ENCODE measurements at places on chromosomes 7 and 10.

GRCh38 chr10:125160856-125161706, 718 bp upstream of the CTBP2 start:
- DNase-seq = peak; percentile 82

DNA sequence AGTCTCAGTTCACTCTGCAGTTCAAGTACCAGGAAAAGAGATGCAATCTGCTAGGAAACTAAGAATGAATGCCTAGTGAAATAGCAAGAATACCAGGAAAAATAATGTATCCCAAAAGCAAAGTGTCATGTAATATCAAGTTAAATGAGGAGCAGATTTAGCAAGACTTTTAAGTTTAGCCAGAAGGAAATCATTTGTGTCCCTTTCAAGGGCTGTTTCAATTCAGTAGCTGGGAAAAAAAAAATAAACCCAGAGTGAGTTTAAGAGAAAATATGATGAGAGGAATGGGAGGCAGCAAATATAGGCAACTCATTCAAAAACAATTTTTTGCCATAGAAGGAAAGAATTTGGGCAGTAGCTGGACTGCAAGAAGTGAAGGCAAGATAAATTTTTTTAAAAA, 135.8 kb downstream of the DGKB start:
- no peak for DNase-seq

GRCh38 chr10:22338185-22338900, 7.0 kb upstream of the SPAG6 start:
- no peak for DNase-seq

GRCh38 chr10:26879744-26880143, 19.0 kb upstream of the ABI1 start:
- DNase-seq = no peak

- DNase-seq = peak; percentile 13
These were observed 32.5 kb upstream of the EPC1 start for GRCh38 chr10:32379318-32379949.

DNA sequence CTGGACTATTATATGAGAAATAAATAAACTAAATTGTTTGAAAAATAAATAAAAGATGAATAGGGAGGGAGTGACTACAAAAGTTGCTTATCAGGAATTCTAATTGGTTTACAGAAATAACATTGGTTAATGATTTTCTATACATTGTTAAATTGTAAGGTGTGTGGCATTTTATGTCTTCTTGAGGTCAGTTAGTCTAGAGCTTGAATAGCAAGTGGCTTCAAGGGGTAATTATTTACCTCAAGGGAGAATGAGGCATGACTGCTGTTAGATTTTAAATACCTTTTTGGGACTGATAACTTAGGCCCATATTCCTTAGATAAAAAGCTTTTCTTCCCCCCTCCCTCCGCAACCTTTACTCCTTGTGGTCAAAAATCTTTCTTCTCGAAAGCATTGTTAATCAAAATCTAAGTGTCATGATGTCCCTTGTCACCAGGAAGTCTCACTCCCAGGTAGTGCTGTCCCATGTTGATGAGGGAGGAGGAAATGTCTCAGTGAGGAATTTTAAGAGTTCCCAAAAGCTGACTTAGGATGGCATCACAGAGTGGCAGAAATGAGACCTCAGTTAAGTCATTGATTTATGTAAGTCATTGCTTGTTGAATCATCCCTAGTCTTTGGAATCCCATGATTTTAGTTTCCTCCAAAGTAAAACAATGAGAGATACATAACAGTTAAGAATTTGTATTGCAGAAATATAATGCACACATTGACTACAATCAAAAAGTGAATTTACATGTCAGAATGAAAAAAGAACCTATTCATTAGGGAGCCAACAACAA, 71.5 kb downstream of the MAPK8 start:
- no peak for DNase-seq

DNA sequence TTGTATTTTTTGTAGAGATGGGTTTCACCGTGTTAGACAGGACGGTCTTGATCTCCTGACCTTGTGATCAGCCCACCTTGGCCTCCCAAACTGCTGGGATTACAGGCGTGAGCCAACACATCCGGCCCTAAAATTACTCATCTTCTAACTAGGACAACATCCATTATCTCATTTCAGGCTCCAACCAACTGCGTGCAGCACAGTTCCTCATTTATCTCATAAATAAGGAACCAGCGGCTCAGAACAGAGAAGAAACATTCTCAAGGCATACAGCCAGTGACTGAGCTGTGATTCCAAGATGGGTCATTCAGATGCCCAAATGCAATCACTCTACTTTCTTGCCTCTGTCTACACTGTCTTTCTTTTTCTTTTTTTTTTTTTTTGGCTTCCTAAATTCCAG, 356.1 kb downstream of the ELMO1 start:
- DNase-seq = no peak

- no peak for DNase-seq
These were observed 83.7 kb downstream of the C10orf105 start for GRCh38 chr10:71635867-71636266.

- no peak for DNase-seq
These were observed 1034.5 kb upstream of the PHF14 start for GRCh38 chr7:9939176-9939575.

DNA sequence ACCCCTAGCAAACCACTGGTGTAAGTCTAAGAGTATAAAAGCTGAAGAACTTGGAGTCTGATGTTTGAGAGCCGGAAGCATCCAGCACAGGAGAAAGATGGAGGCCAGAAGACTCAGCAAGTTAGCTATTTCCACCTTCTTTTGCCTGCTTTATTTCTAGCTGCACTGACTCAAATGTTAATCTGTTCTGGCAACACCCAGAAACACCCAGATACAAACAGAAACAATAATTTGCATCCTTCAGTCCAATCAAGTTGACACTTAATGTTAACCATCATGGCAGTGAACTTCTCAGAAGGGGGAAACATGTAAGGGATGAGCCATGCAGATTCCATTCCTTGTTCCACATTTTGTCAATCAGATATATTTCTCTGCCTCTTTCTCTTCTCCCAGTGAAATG, 101.8 kb upstream of the FERD3L start:
- DNase-seq = no peak

GRCh38 chr10:35797187-35797586, 155.1 kb upstream of the FZD8 start:
- DNase-seq = no peak

DNA sequence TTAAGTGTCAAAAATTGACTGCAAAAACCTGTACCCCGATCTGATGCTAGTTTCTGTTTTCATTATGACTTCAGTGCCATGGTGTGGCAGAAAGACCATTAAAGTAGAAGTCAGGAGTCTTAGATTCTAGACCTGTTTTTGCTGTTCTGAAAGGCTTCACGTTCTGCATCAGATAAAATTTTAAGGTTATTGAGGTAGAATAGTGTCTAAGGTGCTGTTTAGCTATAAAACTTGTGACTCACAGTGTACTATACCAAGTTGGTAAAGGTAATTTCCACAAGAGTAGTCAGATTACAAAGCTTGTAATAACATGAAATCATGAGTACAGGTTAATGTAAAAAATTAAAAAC, 38.6 kb downstream of the ZNRF2 start:
- no peak for DNase-seq
